NCI-H187 treated with DMSO at 0.1 percent for 48 hours (cell line): ENCODE measurements at places on chromosomes 11 and 22.
A peak's percentile ranks its signal among the peaks of the same experiment; 100 is the strongest.

GRCh38 chr22:34570408-34570807, 495.6 kb upstream of the ISX start:
- DNase-seq, result no peak

- no peak for DNase-seq
Measured at GRCh38 chr11:64466115-64466718, 107.3 kb downstream of the RPS6KA4 start.

GRCh38 chr22:35315855-35316745, 16.4 kb downstream of the TOM1 start:
- peak; percentile 4 for DNase-seq

DNA sequence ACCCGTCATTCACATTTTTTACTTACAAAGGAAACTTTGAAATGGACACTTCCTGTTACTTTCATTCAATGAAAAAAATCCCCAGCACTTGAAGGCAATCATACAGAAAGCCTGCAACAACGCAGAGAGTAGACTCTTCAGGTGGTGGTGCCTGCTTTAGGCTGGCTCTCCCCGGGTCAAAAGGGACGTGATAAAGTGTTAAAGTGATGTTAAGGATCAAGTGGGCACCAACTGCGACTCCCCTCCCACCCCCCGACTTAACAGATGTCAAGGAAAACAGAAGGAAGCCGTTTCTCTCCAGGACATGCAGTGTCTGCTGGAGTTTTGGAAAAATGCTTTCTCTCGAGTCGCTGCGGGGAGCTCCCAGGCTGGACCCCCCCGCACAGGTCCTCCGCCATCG, 414 bp upstream of the PNPLA3 start:
- no peak for DNase-seq

- DNase-seq, result no peak
Measured at GRCh38 chr11:1276041-1276790, 33.2 kb downstream of the TOLLIP start.

DNA sequence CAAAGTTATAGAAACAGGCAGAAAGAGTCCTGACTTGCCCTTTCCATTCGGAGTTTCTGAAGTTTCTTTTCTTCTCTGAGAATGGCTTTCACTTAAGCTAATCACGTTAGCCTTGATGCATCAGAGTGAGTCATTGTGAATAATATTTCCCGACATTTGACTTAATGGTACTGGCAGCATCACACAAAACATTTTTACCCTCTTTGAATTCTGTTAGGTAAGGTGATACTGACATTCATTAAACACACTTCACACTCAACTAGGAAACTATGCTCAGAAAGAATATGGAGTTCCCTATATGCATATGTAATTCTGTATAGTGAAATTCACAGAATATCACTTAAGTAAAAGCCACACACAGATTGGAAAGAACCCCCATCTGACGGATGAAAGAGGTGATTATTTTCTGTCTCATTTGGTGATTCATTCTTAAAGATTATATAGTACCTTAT, 120.8 kb upstream of the ARHGAP20 start:
- no peak for DNase-seq

- DNase-seq, result no peak
Measured at GRCh38 chr22:34210301-34210700, 290.0 kb upstream of the LARGE1 start.

GRCh38 chr22:29259253-29259899, 8.4 kb downstream of the RHBDD3 start:
- no peak for DNase-seq

- no peak for DNase-seq
Measured at GRCh38 chr11:135046986-135047385, 634.9 kb upstream of the B3GAT1 start.

- no peak for DNase-seq
Measured at GRCh38 chr11:133258751-133259150, 273.6 kb downstream of the OPCML start.

GRCh38 chr22:44658311-44658953, 43.6 kb upstream of the PRR5 start:
- no peak for DNase-seq

DNA sequence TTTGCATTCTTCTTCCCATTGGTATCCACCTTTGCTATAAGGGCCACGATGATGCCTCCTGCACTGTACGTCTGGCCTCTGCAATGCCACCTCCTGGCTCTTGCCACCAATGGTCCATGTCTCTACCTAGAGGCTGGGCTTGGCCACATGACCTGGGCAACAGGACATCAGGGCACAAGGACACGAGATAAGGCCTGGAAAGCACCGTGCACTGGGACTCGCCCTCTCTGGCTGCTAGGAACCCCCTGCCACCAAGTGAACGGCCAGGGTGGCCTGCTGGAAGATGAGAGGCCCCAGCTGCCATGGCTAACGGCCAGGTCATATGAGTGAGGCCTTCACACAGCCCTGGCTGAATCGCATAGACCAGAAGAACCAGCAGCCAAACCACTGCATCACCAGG, 87.4 kb downstream of the TRMU start:
- no peak for DNase-seq

DNA sequence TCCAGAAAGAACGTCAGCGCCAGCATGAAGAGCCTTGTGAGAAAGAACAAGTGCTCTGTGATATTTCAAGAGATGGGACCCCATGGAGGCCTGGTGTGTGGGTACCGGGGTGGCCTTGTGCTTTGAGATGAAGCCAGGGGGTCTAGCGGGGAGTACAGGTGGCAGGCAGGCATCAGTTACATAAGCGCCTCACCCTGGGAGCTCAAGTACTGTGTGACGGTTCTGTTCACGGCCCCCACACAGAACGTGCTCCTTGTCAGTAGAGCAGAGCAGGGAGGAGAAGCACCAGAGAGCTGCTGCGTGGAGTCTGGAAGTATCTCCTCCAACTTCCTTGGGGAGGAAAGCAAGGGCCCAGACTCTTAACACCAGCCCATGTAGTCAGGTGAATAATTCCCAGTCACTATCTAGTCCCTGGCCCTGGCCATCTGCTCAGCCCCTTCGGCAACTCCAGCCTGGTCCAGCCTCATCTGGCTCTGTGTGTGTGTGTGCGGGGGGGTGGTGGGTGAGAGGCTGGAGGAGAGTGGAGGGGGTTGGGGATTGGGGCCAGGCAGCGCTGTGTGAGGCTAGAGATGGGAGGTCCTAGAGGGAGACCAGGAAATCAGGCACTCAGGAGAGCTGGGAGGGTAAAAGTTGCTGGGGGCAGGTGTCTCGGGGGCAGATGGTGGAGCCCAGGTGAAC, 32.4 kb downstream of the MCM5 start:
- no peak for DNase-seq

GRCh38 chr11:72228229-72228843, 3.8 kb downstream of the INPPL1 start:
- no peak for DNase-seq
